ENCODE measurements at places on chromosomes 5 and 9.
A peak's percentile ranks its signal among the peaks of the same experiment; 100 is the strongest.

GRCh38 chr5:73564675-73565074 is 764 bp downstream of the ANKRA2 start:
- no peak for DNase-seq

DNA sequence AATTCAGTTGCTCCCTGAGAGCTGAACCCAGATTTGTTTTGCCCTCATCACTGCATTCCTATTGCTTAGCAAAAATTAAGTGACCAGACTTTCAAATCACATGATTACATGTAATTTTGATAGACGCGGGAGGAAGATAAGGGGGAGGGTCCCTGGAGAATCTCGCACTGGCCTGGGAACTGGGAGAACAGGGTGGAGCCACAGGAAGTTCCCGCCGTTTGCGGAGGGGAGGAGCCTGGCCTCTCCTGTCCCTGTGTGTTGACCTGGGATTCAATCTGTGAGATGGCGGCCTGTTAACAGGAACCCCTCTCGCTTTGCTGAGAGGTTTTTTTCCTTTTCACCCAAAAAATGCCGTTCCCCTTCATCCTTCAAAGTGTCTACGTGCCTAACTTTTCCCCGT is 142.9 kb upstream of the OR13F1 start:
- DNase-seq: no peak

DNA sequence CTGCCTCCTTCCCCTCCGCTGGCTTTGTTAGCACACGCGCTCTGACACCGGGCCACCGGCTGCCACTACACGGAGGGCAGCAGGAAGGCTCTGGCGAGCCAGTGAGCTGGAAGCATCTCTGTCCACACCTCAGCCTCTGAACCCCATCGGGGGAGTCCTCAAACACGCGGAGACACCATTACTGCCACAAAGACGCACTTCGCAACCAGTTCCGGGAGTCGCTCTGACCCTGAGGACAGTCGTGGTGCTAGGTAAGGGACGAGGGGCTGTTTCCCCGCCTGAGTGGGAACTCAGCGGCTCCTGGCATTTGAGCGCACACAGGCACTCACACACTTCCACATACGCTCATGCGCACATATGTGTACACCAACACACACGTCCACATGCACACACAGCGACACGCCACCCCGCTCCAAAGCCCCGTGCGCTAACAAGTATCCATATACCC is 160.0 kb downstream of the C9orf152 start:
- no peak for DNase-seq

- no peak for DNase-seq
Observed at GRCh38 chr9:130340011-130340410, 74.5 kb downstream of the HMCN2 start.

DNA sequence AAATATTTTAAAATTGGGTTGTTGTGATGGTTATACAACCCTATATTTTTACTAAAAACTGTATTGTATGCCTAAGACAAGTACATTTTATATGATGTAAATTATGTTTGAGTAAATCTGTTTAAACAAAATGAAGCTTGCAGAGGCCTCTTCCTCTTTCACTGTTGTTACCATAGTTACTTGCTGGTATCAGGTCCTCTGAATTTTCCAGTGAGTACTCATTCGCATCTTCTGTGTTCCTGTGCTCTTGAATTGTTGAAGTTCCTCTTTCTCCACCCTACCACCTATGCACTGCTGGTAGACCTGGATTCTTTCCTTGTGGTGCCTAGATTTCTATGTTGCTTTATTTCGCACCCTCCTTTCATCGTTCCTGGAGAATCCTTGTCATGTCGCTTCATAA is 938.5 kb upstream of the ACO1 start:
- DNase-seq: no peak

- no peak for DNase-seq
Observed at GRCh38 chr9:113964495-113965170, 88.5 kb downstream of the ZNF618 start.

DNA sequence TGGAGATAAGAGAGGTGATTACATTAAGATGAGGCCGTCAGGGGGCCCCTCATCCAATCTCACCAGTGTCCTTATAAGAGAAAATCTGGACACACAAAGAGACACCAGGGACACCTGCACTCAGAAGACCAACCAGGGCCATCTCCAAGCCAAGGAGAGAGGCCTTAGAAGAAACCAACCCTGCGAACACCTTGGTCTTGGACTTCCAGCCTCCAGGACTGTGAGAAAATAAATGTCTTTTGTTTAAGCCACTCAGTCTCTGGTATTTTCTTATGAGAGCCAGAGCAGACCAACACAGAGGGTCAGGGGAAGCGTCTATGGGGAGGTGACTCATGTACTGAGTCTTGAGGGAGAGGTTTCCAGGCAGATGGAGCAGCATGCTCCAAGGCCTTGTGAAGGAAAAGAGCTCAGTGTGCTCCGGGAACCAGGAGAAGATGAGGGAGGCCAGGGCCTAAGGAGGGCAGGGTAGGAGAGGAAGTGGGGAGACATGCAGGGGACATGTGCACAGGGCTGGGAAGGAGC is 5.4 kb downstream of the PHYKPL start:
- peak; percentile 42 for DNase-seq

DNA sequence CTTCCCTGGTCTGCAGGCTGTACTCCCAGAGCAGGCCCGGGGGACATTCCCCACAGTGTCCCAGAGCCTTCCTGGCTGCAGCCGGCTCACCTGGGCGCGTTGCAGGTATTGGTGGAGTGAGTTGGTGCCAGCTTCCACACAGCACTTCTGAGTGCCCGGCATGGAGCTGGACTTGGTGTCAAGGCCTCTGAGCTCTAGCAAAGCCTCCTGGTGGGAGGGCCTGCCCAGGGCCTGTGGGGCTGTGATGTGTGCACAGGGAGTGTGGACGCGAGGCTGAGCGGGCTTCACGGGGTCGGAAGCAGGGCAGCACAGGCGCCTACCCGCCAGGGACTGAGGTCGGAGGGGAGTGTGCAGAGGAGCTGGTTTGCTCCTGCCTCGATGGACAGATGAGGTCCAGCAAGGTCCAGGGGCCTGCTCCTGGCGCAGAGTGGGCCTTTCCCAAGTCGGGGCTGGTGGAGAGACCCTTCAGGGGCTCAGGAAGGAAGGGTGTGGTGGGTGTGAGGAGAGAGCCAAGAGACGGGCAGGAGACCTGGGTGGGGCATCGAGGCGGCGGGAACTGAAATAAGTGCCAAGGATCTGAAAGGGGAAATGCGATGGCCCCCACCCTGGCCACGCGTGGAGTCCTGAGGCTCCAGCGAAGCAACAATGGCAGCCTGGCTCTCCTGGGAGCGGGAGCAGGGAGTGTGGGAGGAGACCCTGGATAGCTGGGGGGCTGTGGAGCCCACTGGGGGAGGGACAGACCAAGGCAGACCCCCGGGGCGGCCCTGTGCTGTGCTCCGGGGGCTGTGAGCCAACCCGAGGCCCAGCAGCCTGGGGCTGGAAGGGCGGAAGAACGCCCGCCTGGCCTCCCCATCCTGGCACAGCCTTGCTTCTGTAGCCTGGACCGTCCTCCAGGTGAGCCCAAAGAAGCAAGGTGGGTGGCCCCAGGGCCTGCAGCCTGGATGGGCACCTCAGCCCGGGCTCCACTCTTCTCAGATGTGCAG is 78.4 kb downstream of the RXRA start:
- no peak for DNase-seq

DNA sequence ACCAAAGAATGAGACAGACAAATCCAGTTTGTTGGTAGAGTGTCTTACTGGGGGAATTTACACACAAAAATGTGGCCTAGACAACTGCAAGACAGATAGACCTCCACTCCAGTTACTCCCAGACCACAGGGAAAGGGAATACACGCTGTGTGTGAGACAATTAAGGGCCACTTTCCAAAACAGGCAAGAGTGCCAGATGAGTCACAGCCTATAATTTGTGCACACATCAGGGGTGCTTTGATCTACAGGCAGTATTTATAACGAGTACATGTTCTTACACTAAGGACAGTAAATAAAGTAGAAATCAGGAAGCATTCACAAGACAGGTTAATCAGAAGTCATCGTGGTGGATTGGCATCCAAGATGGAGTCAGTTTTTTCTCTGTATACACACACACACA is 114.8 kb downstream of the ZNF622 start:
- DNase-seq: no peak
